ENCODE measurements at places on chromosomes 16 and 17. TPM values are rescaled to one million over a fixed set of nuclear protein-coding genes. Genes with fewer than 3 reads are reported as not detected.

DNA sequence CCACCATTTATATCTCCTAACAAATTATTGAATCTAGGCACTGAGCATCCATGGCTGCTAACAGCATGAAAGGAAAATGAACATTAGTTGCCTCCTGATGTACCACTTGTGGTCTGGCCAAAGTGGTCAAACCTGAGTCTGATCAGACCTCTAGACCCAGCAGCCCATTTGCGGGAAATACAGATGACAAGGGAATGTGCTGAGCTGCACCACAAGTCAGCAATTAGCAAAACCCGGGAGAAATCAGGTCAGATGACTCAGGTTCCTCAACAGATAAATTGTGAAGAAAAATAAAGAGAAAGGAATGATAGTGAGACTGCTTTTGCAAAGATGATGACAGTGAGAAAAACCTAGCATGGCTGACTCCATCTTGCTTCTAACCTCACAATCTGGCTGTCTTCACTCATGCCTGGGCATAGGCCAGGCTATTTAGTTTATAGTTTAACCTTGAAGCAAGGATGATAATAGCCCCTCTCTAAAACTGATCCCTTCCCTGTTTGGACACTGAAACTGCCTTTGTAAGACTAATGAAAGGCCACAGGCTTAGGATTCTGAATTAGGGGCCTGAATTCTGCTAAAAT is 142.7 kb upstream of the ASIC2 start:
- no peaks in the 10 kb centered on the region for H3K27me3 ChIP-seq
- H3K36me3 ChIP-seq, result no peaks in the 10 kb centered on the region
- H3K4me3 ChIP-seq, result no peak overlapping the region
- H3K4me1 ChIP-seq, result no peaks in the 10 kb centered on the region

The CX3CL1 gene
- under 0.01 TPM for total RNA-seq

GRCh38 chr16:87327798-87328495 is 10.8 kb upstream of the C16orf95 start:
- H3K4me1 ChIP-seq, result peaks cover 9% of the 10 kb centered on the region
- H3K36me3 ChIP-seq, result peaks cover 27% of the 10 kb centered on the region
- H3K27me3 ChIP-seq, result no peaks in the 10 kb centered on the region
- no peak overlapping the region for H3K4me3 ChIP-seq

The KRT39 gene
- not detected for total RNA-seq

The CASKIN1 gene
- total RNA-seq, result not detected

The CHST5 gene
- total RNA-seq, result not detected

GRCh38 chr16:2833776-2834175 is 3.7 kb downstream of the ZG16B start:
- H3K4me3 ChIP-seq, result no peak overlapping the region
- H3K27me3 ChIP-seq, result peaks cover 27% of the 10 kb centered on the region
- no peaks in the 10 kb centered on the region for H3K36me3 ChIP-seq

DNA sequence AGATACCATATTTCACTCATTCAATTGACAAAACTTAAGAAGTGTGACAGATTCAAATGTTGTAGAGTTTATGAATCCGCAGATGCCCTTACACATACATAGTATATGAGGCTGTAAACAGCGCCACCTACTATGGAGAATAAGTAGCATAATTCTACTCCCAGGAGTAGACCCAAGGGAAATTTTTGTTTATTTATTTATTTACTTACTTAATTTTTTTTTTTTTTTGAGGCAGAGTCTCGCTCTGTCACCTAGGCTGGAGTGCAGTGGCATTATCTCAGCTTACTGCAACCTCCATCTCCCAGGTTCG is 35.5 kb downstream of the GAN start:
- no peaks in the 10 kb centered on the region for H3K27me3 ChIP-seq
- H3K4me1 ChIP-seq, result no peaks in the 10 kb centered on the region
- peak; percentile 9 for DNase-seq
- no peak overlapping the region for H3K4me3 ChIP-seq
- H3K36me3 ChIP-seq, result no peaks in the 10 kb centered on the region
- no peak overlapping the region for H3K27ac ChIP-seq

DNA sequence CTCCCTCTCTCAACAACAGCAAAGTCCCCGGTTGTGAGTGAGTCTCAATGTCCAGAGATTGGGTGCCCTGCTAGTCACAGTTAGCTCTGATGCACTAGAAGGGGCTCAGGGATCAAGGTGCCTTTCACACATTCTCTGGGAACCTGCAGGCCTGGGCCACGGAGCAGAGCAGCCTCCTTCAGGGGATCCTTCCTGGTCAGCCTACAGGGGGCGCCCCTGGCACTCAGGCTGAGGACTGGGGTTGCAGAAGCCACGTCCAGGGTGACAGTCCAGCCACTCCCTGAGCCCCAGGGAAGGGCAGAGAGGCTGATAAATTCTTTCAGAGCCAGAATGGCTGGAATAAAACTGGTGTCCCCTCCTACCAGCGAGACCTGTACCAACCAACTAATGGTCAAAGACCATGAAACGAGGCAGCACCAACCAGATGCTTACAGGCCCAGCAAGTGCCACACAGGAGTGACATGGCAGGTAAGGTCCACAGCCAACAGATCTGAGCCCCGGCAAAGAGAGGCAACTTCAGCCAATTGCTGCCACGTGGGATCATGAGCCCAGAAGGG is 43.5 kb downstream of the ST3GAL2 start:
- no peak overlapping the region for H3K4me3 ChIP-seq
- peaks cover 23% of the 10 kb centered on the region for H3K36me3 ChIP-seq
- peak; percentile 22 for DNase-seq
- no peaks in the 10 kb centered on the region for H3K27me3 ChIP-seq

The USH1G gene
- not detected for total RNA-seq

DNA sequence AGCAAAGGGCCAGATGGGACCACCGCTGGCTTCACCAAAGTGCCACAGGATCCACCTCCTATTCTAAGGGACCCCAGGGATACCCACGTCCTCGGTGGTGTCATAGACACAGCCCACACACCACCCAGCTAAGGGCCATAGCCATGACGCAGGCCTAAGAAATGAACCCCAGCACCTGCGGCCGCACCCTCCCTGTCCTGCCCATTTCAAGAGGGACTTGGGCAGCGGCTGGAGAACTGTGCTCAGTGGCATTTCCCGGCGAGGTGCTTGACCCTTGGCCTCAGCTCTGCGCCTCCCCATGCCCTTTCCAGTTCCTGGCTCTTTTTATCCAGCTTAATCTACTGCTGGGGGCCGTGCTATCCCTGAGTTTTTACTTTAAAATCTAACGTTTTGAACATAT is 27.3 kb downstream of the ZNF778 start:
- H3K4me3 ChIP-seq, result no peak overlapping the region
- H3K27ac ChIP-seq, result no peak overlapping the region
- no peaks in the 10 kb centered on the region for H3K27me3 ChIP-seq
- H3K4me1 ChIP-seq, result peaks cover 6% of the 10 kb centered on the region
- DNase-seq, result no peak

DNA sequence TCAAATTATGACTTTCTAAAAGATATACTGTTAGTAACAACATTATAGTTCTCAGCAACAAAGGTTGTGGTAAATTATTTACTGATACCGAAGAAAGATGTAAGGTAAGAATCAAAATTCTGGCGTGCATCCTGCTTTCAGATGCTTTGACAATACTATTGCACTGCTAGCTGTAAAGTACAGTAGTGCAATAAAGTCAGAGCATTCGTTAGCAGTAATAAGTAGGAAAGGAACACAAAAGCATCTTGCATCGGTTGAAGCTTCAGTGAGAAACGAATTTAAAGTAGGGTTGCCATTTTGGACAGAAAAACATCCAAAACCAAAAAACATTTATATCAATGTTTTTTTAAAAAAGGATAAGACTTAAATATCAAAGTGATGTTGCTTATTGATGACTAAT is 4.0 kb downstream of the SKA2 start:
- no peak overlapping the region for H3K4me3 ChIP-seq
- H3K27me3 ChIP-seq, result no peaks in the 10 kb centered on the region
- DNase-seq, result peak; percentile 6
- peaks cover 3% of the 10 kb centered on the region for H3K4me1 ChIP-seq

DNA sequence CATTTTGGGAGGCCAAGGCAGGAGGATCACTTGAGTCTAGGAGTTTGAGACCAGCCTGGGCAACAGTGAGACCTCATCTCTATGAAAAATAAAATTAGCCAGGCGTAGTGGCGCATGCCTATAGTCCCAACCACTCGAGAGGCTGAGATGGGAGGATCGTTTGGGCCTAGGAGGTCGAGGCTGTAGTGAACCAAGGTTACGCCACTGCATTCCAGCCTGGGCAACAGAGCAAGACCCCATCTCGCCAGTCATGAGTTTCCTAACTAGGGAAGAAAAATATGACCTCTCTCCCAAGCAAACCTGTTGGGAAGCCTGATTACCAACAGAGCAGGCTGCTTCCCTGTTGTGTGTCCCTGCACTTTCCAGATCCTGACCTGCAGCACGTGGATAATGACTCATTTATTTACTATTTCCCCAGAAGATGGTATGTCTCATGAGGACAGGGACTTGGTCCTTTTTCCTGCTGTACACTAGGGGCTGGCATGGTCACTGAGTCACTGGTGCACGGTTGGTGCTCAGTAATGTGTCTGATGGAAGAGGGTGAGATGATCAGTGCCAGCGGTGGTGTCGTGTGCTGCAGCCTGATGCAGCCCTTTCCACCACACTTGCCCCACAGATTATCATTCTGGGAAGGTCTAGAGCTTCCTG is 30.8 kb downstream of the NMT1 start:
- peak; percentile 36 for DNase-seq
- no peaks in the 10 kb centered on the region for H3K27me3 ChIP-seq
- peaks cover 60% of the 10 kb centered on the region for H3K36me3 ChIP-seq
- H3K4me3 ChIP-seq, result no peak overlapping the region
- peaks cover 35% of the 10 kb centered on the region for H3K4me1 ChIP-seq

- H3K4me3 ChIP-seq, result no peak overlapping the region
- no peaks in the 10 kb centered on the region for H3K36me3 ChIP-seq
- H3K4me1 ChIP-seq, result no peaks in the 10 kb centered on the region
- H3K27me3 ChIP-seq, result peaks cover 20% of the 10 kb centered on the region
- no peak for DNase-seq
These were observed 11.8 kb upstream of the SLFN13 start for GRCh38 chr17:35460354-35460851.

DNA sequence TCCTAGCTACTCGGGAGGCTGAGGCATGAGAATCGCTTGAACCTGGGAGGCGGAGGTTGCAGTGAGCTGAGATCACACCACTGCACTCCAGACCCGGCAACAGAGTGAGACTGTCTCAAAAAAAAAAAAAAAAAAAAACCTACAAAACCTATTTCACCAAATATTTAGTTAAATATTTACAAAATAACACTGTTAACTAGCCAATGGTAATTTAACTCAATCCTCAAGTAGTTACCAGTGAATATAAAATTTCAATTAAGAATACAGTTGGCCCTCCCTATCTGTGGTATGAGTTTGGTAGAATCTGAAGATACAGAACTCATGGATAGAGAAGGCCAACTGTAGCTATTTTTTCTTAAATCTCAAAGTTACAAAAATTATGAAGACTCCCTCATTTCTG is 247.4 kb downstream of the SOX9 start:
- H3K27me3 ChIP-seq, result no peaks in the 10 kb centered on the region
- H3K4me1 ChIP-seq, result peaks cover 17% of the 10 kb centered on the region
- DNase-seq, result no peak
- H3K4me3 ChIP-seq, result no peak overlapping the region
- no peak overlapping the region for H3K27ac ChIP-seq

DNA sequence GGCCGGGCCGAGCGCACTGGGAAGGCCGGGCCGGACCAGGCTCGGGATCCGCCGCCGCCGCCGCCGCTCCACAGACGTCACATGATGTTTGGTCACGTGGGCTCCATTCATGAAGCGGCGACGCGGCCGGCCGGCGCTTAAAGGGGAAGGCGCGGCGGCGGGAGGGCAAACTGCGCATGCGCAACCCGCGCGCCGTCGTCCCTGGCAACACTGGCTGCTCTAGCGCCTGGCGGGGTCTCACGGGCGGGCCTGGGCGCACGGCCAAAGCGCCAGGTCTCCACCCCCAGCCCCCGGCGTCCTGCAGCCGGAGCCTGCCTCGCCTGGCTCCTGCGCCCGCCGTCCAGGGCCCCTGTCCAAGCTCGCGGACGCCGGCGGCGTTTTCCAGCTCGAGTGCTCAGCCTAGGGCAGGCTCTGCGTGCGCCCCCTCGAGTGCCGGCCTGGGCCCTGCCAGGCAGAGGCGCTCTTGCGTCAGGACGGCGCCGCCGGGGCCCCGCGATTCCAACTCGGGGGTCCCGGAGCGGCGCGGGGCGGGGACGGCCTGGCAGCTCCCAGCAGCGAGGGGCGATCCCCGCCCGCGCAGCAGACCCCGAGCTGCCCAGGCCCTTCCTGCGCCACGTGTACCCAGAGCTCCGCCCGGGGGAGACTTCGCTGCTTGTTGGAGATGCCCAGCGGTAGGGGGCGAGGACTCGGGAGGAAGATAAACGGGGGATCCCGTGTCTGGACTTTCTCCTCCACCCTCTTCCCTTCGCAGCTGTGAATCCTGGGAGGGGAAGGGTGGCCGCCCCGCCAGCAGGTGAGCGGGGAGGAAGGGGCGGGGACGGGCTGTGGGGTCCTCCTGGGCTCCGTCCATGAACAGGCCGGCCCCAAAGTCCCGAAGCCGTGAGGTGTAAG is at the start of gene MAFG:
Gene MAFG (minus strand): TSS at position 83 of the 891 bp plus-strand sequence. CDS start 4,550 bp downstream, outside the sequence.
- H3K4me3 ChIP-seq, result peak within 1 kb of the TSS; percentile 65
- peaks cover 26% of the 10 kb centered on the region for H3K4me1 ChIP-seq
- peaks cover 4% of the 10 kb centered on the region for H3K36me3 ChIP-seq

The SHBG gene
- 0.36 TPM for total RNA-seq

The CACNG3 gene
- total RNA-seq, result not detected

GRCh38 chr17:49525831-49526741 is 31.0 kb downstream of the NGFR start:
- H3K27me3 ChIP-seq, result peaks cover 73% of the 10 kb centered on the region
- no peak overlapping the region for H3K4me3 ChIP-seq
- no peak overlapping the region for H3K27ac ChIP-seq
- H3K4me1 ChIP-seq, result no peaks in the 10 kb centered on the region
- DNase-seq, result no peak

DNA sequence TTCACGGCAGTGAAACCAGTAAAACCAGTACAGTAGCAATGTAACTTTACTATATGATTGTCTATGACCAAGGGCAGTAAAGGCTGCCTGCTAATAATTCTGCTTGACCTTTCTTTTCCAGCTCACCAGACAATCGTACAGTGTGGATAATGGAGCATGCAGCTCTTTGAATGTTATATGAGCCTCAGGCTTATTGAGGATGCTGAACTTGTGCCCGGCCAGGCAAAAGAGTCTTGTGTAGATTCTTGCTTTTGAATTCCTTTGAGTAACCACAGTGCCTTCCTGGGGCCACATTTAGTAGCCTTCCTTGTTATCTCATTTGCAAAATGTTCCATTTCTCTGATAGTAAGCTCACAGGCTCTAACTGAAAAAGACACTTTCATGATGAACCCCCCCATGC is 131.8 kb downstream of the CDH11 start:
- no peak overlapping the region for H3K27ac ChIP-seq
- no peaks in the 10 kb centered on the region for H3K4me1 ChIP-seq
- no peak for DNase-seq
- no peak overlapping the region for H3K4me3 ChIP-seq
- no peaks in the 10 kb centered on the region for H3K27me3 ChIP-seq
- peaks cover 57% of the 10 kb centered on the region for H3K36me3 ChIP-seq

The RUSF1 gene
- total RNA-seq, result 22.2 TPM

GRCh38 chr16:57016301-57016700 is 26.9 kb downstream of the NLRC5 start:
- no peaks in the 10 kb centered on the region for H3K27me3 ChIP-seq
- peaks cover 22% of the 10 kb centered on the region for H3K36me3 ChIP-seq
- no peak overlapping the region for H3K4me3 ChIP-seq
- no peak overlapping the region for H3K27ac ChIP-seq
- peaks cover 7% of the 10 kb centered on the region for H3K4me1 ChIP-seq

- DNase-seq, result peak; percentile 79
- no peak overlapping the region for H3K4me3 ChIP-seq
- H3K36me3 ChIP-seq, result no peaks in the 10 kb centered on the region
These were observed 133.3 kb upstream of the CIBAR2 start for GRCh38 chr16:85245307-85246172.

GRCh38 chr16:88978608-88979346 is 1.8 kb upstream of the CBFA2T3 start:
- H3K27ac ChIP-seq, result no peak overlapping the region
- no peaks in the 10 kb centered on the region for H3K36me3 ChIP-seq
- DNase-seq, result no peak
- H3K4me3 ChIP-seq, result no peak overlapping the region
- H3K4me1 ChIP-seq, result no peaks in the 10 kb centered on the region
- H3K27me3 ChIP-seq, result peaks cover 29% of the 10 kb centered on the region

The VAT1 gene
- total RNA-seq, result 101 TPM

Data from IMR-90 (cell line).